Nephron progenitor cell (in vitro differentiated cells): ENCODE measurements at places on chromosomes 12 and 14.

DNA sequence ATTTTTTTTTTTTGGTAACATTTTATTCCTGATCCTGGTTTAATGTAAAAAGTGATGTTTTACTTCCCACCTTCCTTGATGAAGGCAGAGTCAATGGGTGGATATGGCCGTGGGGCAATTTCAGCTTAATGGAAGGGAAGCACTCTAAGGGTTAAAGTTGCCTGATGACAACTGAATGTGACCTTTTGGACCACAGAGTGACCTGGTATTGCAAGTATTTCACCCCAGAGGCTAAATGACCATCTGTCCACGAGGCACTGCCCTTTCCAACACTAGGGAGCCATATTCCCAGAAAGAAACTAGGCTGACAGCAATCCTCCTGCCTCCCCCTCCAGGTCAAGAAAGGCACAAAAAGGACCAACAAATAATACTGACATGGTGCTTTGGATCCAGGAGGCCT lies 4.8 kb downstream of the CCDC177 start:
- DNase-seq, result no peak

- no peak for DNase-seq
Observed at GRCh38 chr14:98162856-98163805, 1108.9 kb downstream of the BCL11B start.

DNA sequence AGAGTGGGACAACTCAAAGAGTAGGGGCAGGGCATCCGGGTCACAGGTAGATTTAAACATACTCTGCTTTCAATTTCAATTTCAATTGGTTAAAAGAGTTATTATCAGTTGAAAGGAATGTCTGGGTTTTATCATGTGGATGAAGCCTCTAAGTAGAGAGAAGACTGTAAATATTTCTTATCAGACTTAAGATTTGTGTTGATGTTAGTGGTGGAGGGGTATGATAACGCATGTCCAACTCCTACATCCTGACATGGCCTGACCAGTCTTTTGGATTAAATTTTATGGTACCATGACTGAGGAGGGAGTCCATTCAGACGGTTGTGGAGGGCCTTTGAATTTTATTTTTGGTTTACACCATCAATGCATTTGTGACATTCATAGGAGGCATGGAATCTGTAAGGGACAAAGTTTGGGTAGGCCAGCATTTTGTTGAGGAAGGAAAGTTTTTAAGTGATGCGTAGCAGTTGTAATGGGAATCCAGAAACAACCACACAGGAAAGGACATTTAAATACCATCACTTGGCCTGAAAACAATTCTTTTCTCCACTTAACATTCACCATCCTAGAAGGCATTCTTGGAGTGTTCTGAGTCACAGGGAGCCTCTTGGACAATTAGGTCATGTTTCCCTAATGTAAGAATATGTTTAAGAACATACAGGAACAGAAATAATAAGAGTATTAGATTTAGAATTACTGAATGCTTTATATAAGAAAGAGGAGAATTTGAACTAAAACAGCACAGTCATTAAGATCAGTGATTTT lies 371.9 kb downstream of the ATP23 start:
- DNase-seq, result no peak

GRCh38 chr12:68479261-68479895 lies 131.3 kb upstream of the RAP1B start:
- DNase-seq, result no peak

- DNase-seq, result no peak
Observed at GRCh38 chr12:93676408-93677194, 574 bp upstream of the CRADD start.

GRCh38 chr12:104090685-104091084 lies 26.4 kb downstream of the HCFC2 start:
- DNase-seq, result no peak

GRCh38 chr12:5163661-5164060 lies 120.0 kb downstream of the KCNA5 start:
- DNase-seq, result no peak

GRCh38 chr12:53963434-53964314 lies 9.0 kb downstream of the HOXC12 start:
- peak; percentile 48 for DNase-seq

DNA sequence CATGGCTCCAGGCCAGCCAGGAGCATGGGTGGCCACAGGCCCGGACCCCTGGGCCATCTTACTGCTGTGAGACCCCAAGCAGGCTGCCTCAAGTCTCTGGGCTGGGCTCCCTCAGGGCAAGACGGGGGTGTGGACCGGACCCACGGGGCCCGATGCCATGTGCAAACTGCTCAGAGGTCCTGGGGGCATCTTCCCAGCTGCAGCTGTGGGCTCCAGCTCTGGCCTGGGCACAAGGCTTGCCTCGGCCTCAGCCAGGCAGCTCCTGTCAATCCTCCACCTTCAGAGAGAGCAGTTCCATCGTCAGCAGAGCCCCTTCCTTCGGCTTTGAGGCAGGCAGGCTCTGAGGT lies 12.4 kb upstream of the GPR132 start:
- no peak for DNase-seq

GRCh38 chr12:7450667-7451066 lies 6.7 kb upstream of the CD163L1 start:
- no peak for DNase-seq

DNA sequence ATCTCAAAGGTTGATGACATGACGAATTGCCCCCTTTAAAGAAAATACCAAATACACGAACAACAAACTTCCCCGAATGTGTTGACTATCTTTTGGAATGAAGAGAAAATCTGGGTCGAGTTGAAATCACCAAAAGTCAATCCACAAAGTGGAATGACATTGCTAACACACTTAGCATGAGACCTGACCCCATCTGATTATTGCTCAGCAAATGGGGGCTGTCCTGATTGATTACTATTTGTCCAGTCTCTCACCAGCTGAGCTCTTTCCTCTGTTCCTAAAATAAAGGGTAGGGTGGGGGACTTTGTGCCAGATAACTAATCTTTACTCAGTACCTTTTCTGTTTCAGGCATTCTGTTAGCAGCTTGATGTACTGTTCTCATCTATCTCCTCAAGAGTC lies 223.4 kb downstream of the APAF1 start:
- no peak for DNase-seq

GRCh38 chr14:76968621-76969063 lies 59.9 kb downstream of the IRF2BPL start:
- no peak for DNase-seq

DNA sequence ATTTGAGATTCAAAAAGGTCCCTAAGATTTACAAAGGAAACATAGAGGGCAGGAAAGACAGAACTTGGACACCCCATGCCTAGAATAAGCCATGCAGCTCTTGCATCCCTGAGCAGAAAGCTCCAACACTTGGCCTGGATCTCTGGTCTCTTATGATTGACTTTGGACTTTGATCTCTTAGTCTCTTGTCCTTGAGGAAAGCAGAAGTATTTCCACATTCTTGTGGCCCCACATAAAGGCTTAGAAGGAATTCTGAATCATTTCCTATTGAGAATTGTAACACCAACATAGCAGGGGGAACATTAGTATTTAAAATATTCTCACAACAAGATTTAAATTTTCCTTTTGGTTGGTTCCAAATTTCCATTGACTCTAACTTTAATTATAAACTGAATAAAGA lies 283.7 kb upstream of the PRKD1 start:
- no peak for DNase-seq

DNA sequence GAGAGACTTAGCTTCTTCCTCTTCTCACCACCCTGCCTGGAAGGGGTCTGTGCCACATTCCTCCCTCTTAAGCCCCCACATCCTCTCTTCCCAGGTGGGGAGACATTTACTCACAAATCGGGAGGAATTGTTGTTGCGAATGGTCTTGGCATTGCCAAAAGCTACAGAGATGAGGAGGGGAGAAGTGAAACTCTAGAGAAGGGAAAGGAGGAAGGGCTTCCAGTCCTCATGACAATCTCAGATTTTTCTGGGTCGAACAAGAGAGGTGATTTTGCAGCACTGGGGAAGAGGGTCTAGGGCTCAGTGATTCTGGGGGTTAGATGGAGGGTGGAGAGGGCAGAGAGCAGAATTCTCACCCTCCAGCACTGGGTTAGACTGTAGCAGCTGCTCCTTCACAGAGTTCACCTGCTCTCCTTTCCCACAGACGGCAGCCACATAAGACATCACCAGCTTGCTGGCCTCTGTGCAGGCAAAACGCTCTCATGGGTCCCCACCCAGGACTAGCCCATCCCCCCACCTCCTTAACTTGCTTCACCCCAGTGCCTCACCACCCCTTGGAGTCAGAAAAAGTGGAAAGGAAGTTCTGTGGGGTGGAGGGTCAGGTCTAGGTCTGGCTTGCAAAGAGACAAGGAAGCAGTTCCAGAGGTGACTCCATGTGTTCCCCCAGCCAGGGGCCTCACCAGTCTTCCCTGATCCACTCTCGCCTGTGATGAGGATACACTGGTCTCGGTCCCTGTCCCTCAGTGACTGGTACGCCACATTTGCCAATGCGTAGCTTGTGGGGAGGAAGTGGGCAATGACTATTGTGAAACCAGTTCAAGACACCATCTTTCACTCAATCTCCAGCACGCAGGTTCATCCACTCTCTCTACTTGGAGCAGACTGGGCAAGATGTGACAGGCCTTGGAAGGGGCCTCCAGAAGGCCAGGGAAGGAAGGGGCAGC lies 2.7 kb downstream of the MYO1A start:
- no peak for DNase-seq

- no peak for DNase-seq
Observed at GRCh38 chr14:45838597-45838996, 585.6 kb upstream of the MIS18BP1 start.

- DNase-seq, result no peak
Observed at GRCh38 chr12:31989571-31990362, 30.6 kb downstream of the RESF1 start.

GRCh38 chr12:57270966-57271470 lies 20.0 kb upstream of the STAC3 start:
- no peak for DNase-seq

DNA sequence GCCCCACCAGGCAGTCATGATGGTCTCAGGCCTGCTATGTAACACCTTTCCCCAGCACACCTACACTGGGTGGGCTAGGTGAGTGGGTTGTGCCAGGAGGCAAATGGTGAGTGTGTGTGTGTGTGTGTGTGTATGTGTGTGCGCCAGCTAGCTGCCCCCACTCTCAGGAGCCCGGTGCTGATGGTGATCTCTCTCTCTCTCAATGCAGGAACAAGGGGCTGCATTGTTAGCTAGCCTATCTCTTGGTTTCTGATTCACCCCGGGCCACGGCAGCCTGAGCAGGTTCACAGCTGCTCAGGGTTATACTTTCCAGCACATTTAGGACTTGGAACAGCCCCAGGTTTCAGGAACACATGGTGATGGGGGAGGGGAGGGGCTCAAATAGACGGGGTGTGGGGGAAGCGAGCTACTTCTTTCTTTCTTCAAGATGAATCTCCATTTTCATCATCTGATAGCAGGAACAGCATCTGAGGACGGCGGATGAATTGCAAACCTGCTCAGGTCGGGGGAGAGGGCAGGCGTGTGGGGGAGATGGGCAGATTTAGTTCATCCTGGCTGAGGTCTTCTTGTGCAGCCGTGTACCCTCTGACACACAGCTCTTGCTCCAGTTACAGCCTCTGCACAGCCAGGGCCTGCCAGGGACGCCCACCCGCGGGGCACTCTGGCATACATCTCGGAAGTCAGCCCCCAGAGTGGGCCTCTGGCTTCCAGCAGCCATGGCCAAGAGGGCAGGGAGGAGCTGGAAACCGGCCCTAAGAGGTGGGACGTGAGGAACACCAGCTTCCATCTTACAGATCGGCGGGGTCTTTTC lies 137.6 kb downstream of the ZFP36L1 start:
- DNase-seq, result no peak

GRCh38 chr12:43162138-43162537 lies 389.9 kb downstream of the ADAMTS20 start:
- DNase-seq, result no peak

GRCh38 chr12:76026643-76027063 lies 4.9 kb downstream of the PHLDA1 start:
- DNase-seq, result no peak

- DNase-seq, result peak; percentile 51
Observed at GRCh38 chr12:3236345-3237187, 159.4 kb downstream of the TSPAN9 start.

- DNase-seq, result no peak
Observed at GRCh38 chr12:121798787-121799155, 5.0 kb upstream of the SETD1B start.

DNA sequence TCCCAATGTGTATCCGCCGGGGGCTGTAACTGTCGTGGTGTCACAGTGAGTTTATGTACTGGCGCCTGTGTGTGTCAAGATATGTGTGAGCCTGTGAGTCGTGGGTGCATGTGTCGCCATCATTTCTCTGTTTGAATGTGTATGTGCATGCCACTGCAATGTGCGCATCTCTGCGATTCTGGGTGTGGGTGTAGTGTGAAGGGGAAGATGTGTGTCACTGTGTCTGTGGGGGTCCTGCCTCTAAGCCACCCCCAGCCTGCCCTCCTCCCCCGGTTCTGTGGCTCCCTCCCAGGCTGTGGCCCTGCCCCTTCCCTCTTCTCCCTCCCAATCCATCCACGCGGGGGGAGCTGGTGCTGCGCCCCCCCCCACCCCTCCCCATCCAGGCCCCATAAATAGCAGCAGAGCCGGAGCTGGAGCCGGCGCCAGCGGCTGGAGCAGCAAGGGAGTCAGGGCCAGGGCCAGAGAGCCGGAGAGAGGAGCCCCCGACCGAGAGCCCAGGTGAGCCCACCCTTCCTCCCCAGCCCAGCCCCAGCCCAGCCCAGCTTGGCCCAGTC lies at the start of gene CPNE6:
Gene CPNE6, plus strand, starts transcription at position 419 of the 554 bp plus-strand sequence. CDS start 1,375 bp downstream, outside the sequence.
- no peak for DNase-seq

GRCh38 chr12:100290016-100290415 lies 23.0 kb downstream of the SCYL2 start:
- DNase-seq, result no peak

GRCh38 chr12:16350682-16351081 lies 3.2 kb downstream of the MGST1 start:
- no peak for DNase-seq

GRCh38 chr14:94227029-94227428 lies 52.9 kb downstream of the PPP4R4 start:
- no peak for DNase-seq

GRCh38 chr12:38417101-38417500 lies 100.5 kb downstream of the ALG10B start:
- no peak for DNase-seq

DNA sequence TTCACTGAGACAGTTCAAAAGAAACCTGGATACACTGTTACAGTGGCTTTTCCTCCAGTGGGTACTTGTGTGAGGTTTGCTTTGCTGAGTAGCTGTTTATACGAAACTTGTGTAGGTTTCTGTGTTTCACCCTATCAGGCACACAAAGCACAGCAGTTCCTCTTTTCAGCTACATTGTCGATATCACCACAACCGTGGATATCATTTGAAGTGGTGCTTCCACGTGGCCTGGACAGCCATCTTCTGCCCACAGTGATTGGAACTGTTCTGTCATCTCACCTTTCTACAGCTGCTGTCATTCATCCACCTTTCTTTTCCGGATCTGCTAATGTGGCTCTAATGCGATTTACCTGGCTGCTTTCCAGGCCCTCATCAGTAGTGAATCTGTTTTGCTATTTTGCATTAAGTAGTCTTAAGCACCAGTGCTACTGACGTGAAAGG lies 368.8 kb downstream of the SYT1 start:
- no peak for DNase-seq

GRCh38 chr14:77760381-77761204 lies at the start of gene SNW1:
SNW1 (minus strand) TSS chr14:77761156; CDS start chr14:77761127, 29 bp downstream.
- DNase-seq, result peak; percentile 88

- no peak for DNase-seq
Observed at GRCh38 chr12:15230751-15231150, 9.5 kb upstream of the RERG start.

- DNase-seq, result no peak
Observed at GRCh38 chr14:65421201-65421981, 8.9 kb downstream of the FUT8 start.

- peak; percentile 94 for DNase-seq
Observed at GRCh38 chr12:50074936-50075807, 10.0 kb upstream of the SMARCD1 start.

GRCh38 chr12:53624458-53624857 lies 1.7 kb downstream of the ATF7 start:
- DNase-seq, result no peak
